ENCODE measurements at places on chromosomes 4 and X. TPM values are rescaled to one million over a fixed set of nuclear protein-coding genes. Genes with fewer than 3 reads are reported as not detected.

- DNase-seq, result no peak
These were observed 33.9 kb downstream of the TMPRSS11A start for GRCh38 chr4:67929426-67929825.

GIMD1 gene
- not detected for polyA plus RNA-seq

DNA sequence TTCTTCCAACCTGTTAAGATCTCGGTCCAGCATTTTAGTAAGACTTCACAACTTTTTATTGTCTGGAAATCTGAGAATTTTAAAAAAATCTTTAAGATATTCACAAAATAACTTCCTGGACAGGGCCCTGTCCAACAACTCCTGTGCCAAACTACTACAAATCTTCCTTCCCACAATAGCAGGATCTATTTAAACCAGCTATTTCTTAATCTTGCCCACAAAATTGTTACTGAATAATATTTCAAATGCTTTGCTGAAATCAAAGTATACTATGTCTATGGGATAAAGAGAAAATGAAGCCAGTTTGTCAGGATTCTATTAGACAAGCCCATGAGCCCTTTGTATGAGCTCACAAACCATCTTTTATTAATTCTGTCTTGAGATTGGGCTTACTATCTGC, 104.1 kb upstream of the DDIT4L start:
- no peak for DNase-seq

- DNase-seq, result no peak
These were observed 64.8 kb downstream of the ADRA2C start for GRCh38 chr4:3830774-3831528.

HMGN5 gene
- 3.0 TPM for polyA plus RNA-seq

- no peak for DNase-seq
These were observed 19.7 kb downstream of the CPEB2 start for GRCh38 chr4:15021946-15022345.

POF1B gene
- not detected for polyA plus RNA-seq

CETN2 gene
- 16.2 TPM for polyA plus RNA-seq

RTL5 gene
- 0.48 TPM for polyA plus RNA-seq

ZNF718 gene
- polyA plus RNA-seq, result 0.72 TPM

PGK1 gene
- 339 TPM for polyA plus RNA-seq

- DNase-seq, result no peak
These were observed 51.4 kb downstream of the ABLIM2 start for GRCh38 chr4:8107146-8107657.

HPGD gene
- 0.87 TPM for polyA plus RNA-seq

FABP2 gene
- not detected for polyA plus RNA-seq

- DNase-seq, result no peak
These were observed 49.2 kb downstream of the ANAPC10 start for GRCh38 chr4:145048817-145049216.

PRSS12 gene
- 0.03 TPM for polyA plus RNA-seq

GRCh38 chr4:103123114-103123513, 23.5 kb upstream of the BDH2 start:
- no peak for DNase-seq

DNA sequence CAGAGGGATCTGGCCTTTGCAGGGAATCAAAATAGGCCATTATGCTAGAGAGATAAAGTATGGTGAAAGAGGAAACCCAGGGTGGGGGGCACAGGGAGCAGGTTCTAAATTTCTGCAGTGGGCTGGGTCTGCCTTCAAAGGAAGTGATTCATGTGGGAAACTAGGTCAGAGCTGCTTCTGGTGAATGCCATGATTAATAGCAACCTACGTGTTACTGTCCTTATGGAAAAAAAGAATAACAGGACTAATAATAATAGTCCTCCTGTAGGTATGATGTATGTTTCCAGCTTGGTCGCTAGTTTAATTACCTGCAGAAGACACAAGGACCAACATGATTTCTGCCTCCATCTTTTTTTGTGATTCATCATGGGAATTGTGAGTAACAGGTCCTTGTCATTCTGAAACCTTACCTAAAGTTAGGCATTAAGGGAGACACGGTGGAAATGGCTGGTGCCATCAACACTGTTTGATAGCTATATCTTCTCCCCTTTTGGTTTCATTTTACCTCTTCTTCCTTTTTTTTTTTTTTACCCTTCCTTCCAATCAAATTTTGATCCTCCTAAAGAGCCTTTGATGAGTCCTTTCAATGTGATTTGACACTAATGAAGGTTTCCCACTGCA, 180.4 kb downstream of the CPEB2 start:
- DNase-seq, result no peak

DNA sequence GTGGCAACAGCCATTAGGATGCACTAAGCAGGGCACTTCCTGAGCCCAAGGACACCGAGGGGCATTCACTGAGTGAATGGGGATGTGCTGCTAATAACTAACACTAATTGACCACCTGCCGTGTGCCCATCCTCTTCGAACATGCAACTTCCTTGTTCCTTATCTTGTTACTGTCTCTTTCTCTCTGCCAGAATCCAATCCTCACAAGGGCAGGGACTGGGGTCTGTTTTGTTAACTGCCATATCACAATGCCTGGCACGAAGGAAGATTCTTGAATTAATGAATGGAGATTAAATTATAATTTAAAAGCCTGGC, 1.3 kb downstream of the ERAS start:
- no peak for DNase-seq

DNA sequence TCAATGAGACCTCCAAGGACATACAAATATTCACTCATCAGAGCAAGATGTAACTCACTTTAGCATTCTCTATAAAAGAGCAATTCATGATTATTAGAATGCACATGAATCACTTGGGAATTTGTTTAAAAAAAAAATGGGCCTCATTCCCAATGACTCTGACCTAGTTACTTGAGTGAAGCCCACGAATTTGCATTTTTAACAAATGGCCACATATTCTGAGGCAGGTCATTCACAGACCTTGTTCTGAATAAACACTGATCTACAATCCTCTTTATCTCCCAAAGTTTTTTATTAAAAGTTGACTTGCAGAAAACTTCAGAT, 255.1 kb upstream of the VEGFC start:
- no peak for DNase-seq

NR3C2 gene
- 3.6 TPM for polyA plus RNA-seq

- DNase-seq, result no peak
These were observed 202.9 kb downstream of the SCFD2 start for GRCh38 chr4:53162969-53163368.

GRCh38 chr4:27152703-27153102, 292.1 kb downstream of the STIM2 start:
- DNase-seq, result no peak

DNA sequence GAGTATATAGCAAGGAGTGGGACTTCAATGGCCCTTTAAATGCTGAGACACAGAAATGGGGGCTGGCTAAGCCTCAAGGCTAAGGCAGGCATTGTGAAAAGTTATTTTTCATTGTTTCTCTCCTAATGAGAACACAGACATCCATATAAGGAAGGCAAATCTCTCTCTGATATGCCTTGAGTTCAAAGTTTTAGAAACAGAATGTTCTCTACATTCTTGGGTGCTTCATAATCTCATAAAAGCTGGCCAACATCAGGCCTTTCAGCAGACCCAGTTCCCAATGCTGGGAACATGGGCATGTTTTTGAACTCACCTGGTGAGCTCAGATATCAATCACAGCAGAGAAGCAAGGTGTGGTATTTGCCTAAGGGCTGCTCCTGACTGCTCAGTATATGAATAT, 19.4 kb upstream of the RAB40A start:
- no peak for DNase-seq

DNA sequence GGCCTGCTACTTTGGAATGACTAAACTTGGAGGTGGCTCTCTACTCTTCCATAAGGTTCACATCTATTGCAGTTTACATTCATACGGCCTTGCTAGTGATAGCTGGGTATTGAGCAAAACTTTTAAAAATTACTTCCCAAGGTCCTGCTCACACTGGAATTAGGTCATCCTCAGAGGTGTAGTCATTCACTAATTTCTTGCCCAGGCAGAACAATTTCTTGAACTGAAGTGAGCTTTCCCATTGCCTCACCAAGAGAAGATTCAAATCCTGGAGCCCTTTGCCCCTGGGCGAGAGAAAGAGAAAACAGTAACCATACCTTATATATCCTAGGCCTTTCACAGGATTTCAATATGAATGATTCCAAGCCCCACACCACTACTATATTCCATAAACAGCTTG, 109.2 kb downstream of the GUCY2F start:
- DNase-seq, result no peak

GRCh38 chr4:5979981-5980380, 38.2 kb downstream of the C4orf50 start:
- DNase-seq, result no peak

STPG2 gene
- polyA plus RNA-seq, result not detected

- no peak for DNase-seq
These were observed 430.5 kb upstream of the TRAM1L1 start for GRCh38 chr4:117515921-117516320.

MAD2L1 gene
- 1.5 TPM for polyA plus RNA-seq

BST1 gene
- 0.98 TPM for polyA plus RNA-seq

DNA sequence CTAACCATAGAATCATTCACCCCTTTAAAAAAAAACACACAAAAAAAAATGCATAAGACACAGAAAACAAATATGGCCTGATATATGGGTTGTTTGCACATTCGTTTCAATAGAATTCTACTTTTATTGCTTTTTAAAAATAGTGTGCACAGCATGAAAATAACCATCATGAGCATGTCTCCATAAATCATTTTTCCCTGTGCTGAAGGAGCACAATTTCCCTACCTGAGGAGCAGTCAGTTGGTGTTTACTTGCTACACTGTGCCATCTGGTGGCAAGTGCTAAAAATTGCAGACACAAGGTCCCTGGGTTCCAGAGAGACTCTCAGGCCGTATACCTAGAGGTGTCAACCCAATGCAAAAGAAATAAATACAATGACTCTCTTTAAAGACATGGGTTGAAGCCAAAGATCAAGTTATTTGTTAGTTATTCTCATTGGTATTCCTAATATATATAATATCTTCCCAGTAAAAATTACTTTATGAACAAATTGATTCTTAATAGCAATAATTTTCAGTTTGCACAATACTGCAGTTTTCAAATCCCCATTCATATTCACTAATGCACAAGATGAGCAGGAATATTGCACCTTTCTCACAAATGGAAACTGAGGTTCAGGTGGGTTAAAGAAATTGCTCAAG, 551.4 kb downstream of the IQCM start:
- DNase-seq, result no peak

GRCh38 chr4:80407246-80407645, 71.7 kb downstream of the CFAP299 start:
- peak; percentile 23 for DNase-seq
